ENCODE measurements at places on chromosomes 2 and 18. TPM values are rescaled to one million over a fixed set of nuclear protein-coding genes. Genes with fewer than 3 reads are reported as not detected.

DNAJC5G gene
- polyA plus RNA-seq = 2.0 TPM

REEP1 gene
- 3.5 TPM for polyA plus RNA-seq

HOXD1 gene
- polyA plus RNA-seq = 10.1 TPM

LRRC30 gene
- 0.40 TPM for polyA plus RNA-seq

- DNase-seq = peak; percentile 88
Measured at GRCh38 chr2:8583400-8584173, 98.3 kb upstream of the ID2 start.

- no peak for DNase-seq
Measured at GRCh38 chr2:42087857-42088195, 40.0 kb downstream of the PKDCC start.

DNA sequence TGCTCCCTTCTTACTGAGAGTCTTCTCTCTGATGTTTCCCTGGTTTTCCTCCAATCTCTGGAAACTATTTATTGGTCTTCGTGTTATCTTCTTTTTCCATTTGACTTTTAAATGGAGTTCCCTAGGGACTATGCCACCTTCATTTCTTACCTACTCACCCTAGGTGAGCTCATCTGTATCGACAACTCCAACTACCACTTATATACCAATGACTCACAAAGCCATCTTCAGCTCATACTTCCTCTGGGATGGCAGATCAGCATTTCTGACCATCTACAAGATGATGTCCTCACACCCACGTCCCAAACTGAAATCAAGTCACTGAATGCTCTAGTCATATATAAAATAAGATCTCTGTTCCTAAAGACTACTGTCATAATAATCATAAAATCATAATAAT is 40.6 kb downstream of the CFAP210 start:
- DNase-seq = no peak

GRCh38 chr2:191994749-191995148 is 147.9 kb upstream of the CAVIN2 start:
- DNase-seq = no peak

- no peak for DNase-seq
Measured at GRCh38 chr2:99998651-99999320, 143.6 kb downstream of the AFF3 start.

GRCh38 chr18:37362158-37362890 is 203.3 kb downstream of the CELF4 start:
- DNase-seq = no peak

DNA sequence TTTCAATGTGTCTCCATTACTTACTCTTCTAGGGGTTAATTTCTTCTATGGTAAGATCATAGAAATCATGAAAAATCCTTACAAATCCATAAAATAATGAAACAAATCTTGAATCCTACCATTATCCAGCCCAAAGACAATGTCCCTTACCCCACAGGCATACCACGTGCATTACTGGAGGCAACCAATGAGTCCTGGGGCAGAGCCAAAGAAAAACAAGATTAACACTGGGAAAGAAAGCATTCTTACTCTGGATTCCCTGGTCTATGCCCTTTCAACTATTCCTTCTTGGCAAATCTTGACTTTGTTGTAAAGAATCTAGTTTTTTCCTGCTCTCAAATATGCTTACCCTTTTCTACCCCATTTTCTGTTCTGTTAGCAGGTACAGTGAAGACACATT is 3.1 kb upstream of the GALNT1 start:
- no peak for DNase-seq

DNA sequence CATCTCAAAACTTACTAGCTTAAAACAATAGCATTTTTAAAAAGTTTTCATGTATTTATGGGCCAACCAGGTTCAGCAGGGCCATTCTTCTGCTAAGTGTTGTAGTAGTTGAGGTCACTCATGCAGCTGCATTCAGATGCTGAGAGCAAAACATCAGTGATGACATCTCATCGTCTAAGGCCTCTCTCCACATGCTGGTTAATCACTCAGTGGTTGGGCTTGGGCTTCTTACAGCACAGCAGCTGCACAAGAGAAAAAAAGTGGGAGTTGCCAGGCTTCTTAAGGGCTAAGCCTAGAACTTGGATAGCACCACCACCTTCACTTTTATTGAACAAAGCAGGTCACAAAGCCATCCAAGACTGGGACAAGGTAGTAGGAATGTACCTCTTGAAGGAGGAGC is 190.3 kb downstream of the IRS1 start:
- DNase-seq = no peak
